ENCODE measurements at places on chromosomes 12 and 14.

- no peak for DNase-seq
Observed at GRCh38 chr12:110112335-110112660, 11.9 kb upstream of the IFT81 start.

DNA sequence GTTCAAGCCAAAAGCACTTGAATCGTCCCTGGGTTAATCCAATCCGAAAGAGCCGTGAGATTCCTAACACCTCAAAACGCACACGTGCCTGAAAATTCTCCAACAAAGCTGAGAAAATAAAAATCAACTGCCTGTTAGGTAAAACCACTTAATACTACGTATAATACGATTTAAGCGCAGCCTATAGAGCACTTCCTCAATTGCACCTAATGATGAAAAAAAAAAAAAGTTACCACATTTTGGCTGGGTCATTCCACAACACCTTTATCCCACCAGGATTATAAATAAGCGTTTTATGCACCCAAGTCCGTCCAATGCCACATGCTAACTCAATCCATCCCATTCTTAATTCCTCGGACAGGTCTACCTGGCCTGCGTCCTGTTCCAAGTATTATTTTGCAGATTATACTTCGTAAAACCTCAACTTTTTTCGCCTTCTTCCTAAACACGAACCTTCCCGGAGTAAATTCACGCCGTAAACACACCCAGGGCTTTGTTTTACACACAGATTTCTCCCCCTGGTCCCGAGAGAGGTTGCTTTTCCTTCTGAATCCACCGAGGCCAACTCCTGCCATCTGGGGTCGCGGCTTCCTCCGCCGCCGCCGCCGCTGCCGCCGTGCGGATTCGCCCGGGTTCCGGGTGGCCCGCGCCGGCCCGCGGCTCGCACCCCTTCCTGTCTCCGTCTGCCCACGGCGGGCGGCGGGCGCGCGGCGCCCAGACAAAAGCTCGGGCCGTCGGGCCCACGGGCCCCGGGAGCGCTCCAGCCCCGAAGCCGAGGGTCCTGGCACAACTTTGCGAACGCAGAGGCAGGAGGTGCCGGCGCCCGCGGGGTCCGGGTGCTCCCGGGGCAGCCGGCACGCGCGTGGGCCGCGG is 66.2 kb downstream of the RNF34 start:
- DNase-seq = no peak

- DNase-seq = no peak
Observed at GRCh38 chr12:132108211-132108832, 35.8 kb downstream of the DDX51 start.

GRCh38 chr14:89430391-89431236 is 13.6 kb upstream of the FOXN3 start:
- DNase-seq = no peak

DNA sequence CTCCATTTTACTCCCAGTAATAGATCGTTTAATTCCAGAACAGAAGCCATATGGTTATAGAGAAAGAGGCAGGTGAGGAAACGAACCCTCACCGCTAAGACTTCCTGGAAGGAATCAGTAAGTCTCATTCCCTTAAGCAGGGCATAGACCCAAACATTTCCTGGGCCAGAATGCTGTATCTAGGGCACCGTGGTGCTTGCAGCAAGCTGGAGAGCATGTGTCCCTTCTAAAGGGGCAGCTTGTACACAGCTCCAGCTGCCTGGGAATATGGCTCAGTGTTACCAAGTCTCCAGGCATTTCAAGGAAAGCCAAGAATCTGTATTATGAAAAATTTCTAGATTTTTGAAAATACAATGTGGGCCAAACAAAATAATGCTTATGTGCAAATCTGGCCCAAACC is 73.4 kb downstream of the PPM1H start:
- no peak for DNase-seq

DNA sequence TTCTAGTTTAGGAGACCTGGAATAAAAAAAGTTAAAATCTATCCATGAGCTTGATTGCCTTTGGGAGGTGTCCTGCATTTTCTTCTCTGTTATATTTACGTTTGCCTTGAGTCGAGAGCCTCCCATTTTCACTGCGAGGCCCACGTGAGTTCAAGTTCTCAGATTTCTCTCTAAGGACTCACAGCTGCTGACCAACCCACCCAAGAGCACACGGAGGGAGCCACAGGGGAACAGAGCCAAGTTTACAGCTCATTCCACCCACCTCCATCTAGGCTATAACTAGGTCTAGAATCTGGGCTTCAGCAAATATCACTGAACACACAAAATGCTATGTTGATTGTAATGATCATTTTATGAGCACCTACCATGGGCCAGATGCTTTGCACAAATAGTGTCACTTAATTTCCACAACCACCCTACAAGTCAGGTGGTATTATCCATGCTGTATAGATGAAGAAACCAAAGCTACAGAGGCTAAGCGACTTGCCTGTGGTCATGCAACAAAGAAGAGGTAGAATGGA is 16.7 kb downstream of the ALDH1L2 start:
- no peak for DNase-seq

GRCh38 chr14:55901291-55901690 is 216.9 kb upstream of the PELI2 start:
- DNase-seq = no peak

GRCh38 chr12:127820271-127820670 is 446.7 kb upstream of the TMEM132C start:
- DNase-seq = no peak

DNA sequence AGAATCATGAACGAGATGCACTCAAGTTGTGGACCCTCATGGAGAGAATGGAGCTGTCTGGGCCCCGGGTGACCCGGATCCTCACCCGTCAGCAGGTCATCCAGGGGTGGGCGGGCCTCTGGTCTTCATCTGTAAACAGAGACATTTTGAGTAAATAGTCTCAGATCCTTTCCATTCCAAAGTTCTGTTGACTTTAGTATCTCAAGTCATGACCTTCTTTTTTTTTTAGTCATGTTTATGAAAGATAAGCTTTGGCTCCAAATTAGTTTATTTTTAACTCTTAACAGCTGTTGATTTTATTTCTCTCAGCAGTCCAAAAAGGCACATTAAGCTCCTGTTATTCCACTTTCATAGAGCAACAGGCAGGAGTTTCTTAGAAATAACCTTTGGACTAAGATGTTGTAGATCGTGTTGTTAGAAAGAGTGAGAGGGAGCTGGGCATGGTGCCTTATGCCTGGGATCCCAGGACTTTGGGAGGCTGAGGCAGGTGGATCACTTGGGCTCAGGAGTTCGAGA is 48.9 kb upstream of the AMN start:
- no peak for DNase-seq

- no peak for DNase-seq
Observed at GRCh38 chr12:44616402-44616801, 259.7 kb downstream of the NELL2 start.

- DNase-seq = no peak
Observed at GRCh38 chr12:112196196-112196875, 71.0 kb downstream of the TRAFD1 start.

DNA sequence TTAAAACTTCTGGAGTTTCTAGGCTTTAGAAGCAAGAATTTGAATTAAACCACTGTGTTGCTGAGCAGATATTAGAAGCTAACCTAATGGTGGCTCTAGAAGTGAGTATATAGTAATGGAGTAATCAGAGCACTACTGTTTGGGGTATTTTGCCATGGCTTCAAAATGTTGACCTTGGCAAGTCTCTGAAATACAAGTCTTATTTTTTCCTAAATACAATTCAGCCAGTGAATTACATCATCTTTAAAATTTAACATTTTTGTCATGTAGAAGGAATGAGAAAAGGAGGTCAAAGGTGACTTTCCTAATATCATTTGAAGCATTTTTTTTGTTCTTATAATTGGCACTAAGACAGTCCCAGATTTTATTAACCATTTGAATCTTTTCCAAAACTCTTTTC is 25.2 kb downstream of the PMCH start:
- DNase-seq = no peak

DNA sequence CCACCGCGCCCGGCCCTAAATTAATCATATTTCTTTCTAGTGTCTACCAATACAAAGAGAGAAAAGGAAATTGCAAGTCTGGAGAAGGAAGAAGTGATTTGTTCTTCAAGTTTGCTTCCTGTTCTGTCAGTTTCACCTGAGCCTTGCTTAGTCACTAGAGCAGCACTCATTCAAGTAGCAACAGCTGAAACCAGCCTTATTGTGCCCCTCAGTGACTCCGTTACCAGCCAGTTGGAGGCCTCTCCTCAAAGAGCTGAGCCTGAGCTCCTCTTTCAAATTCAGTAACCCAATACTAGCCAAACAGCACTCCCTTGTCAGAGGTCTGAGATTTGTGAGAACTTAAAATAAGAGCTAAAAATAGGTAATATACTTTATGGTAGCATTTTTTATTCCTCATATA is 17.4 kb downstream of the PAWR start:
- DNase-seq = no peak

DNA sequence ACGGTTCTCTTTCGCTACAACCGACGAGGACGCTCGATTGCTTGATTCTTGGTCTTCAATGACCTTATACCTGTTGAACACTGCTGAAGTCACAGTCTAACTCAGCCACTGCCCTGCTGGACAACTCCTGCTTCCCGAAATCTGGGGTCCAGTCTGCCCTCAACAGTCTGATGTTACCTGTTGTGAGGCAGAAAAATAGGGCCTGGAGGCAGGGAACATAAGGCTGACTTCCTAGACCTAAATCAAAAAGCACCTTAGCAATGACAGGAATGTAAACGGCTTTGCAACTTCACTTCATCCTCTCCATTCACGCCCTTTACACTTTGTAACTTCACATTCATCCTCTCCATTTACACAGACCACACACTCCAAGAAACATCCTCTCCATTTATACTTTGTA is 597 bp upstream of the GLTP start:
- no peak for DNase-seq

DNA sequence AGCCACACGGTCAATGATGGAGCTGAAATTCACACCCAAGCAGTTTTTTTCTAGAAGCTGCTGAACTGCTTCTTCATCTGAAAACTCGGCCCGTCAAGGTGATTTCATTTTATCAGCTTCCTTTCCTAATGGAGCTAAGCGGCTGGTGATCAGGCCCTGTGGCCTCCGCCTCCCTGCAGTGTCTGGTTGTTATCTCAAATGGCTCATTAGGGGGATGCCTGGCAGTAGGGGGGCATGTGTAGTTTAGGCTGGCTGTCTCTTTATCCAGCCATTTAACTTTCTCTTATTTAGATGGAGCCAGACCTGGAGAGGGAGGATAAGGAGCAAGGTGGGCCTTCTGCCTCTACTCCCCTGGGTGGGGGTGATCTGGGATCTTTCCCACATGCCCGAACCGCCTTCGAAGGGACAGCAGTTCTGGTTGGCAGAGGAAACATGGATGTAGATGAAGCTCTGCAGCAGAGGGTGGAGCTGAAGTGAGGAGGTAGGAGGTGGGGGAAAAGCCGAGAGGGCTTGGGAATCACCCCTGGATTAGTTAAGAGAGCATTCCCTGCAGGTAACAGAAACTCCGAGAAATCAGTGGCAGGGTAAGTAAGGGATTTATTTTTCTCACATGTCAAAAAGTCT is 64.4 kb downstream of the TGFB3 start:
- DNase-seq = no peak

DNA sequence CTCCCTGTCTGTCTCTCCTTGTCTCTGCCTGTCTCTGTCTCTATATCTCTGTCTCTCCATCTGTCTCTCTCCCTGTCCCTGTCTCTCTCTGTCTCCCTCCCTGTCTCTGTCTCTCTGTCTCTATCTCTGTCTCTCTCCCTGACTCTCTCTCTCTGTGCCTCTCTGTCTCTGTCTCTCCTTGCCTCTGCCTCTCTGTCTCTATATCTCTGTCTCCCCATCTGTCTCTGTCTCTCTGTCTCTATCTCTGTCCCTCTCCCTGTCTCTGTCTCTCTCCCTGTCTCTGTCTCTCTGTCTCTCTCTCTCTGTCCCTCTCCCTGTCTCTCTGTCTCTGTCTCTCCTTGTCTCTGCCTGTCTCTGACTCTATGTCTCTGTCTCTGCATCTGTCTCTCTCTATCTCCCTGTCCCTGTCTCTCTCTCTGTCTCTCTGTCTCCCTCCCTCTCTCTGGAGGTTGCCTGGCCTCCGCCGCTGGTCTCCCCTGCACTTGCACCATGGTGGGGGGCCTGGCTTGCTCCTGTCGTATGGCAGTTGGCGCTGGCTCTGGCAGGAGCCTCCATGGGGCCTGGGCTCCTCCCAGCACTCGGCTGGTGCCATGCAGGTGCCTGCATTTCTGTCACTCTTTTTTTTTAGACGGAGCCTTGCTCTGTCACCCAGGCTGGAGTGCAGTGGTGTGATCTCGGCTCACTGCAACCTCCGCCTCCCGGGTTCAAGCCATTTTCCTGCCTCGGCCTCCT is 28.3 kb downstream of the MMP17 start:
- no peak for DNase-seq

All from hypothalamus (tissue), 51 donors.